Activated CD8-positive, alpha-beta memory T cell treated with anti-CD3 and anti-CD28 coated beads, Interleukin-2, amount 50 U/mL, for 4 hours (primary cell): ENCODE measurements at places on chromosomes 2 and 18.

DNA sequence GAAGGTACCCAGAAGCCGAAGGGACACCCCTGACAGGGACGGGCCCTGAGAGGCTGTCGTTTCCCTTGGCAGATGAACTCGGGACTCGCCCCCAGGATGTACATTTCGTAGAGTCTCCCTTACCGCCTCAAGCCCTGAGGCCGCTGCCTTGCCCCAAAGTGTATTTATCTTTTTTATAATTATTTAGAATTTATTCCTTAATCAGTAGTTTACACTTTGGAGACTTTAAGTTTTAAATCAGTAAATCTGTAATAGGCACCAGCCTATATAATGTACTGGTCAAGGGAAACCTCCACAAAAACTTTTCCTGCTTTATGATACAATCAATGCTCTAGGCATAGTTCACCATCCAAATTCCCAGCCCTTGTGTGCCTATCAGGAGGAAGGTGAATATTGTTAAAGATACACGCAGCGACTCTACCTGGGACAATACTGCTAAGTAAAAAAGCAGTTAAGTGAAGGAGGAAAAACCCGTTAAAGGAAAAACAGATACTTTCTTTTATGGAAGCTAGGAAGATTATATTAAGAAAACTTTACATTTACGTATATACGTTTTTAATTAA, 848 bp downstream of the VRK2 start:
- no peak for DNase-seq

- no peak for DNase-seq
These were observed 214.2 kb downstream of the MREG start for GRCh38 chr2:215799194-215799593.

GRCh38 chr18:28768791-28769768, 592.1 kb upstream of the CDH2 start:
- no peak for DNase-seq

DNA sequence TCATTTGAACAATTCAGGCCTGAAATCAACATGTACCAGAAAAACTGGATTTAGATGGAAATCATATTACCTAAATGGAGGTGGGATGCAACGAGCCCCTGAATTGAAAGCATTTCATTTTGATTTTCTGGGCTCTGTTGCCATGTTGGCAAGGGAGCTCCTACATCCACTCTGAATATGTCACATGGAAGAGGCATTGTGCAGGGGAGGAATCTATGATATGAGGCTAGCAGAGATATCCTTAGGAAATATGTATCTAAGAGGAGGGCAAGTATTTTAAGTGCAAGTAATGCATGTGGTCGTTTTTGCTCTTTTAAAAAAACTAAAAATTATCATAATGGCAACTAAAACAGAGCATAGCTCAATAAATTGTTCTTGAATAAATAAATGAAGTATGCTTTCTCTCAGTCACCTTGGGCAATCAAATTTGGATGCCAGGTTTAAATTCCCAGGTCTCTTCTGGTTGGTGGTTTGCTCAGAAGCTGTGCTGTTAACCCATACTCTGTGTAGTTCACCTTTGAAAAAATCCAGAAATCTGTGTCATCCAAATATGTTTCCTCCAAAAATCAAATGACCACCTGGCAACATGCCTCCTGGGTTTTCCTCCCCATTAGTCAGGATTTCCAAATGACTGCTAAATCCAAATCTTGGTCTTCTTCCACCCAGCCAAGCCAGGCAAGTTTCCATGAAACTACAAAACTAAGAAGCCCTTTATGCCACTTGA, 6.5 kb upstream of the LGALSL start:
- DNase-seq, result no peak

GRCh38 chr18:56873441-56874140, 222.4 kb downstream of the WDR7 start:
- DNase-seq, result no peak

DNA sequence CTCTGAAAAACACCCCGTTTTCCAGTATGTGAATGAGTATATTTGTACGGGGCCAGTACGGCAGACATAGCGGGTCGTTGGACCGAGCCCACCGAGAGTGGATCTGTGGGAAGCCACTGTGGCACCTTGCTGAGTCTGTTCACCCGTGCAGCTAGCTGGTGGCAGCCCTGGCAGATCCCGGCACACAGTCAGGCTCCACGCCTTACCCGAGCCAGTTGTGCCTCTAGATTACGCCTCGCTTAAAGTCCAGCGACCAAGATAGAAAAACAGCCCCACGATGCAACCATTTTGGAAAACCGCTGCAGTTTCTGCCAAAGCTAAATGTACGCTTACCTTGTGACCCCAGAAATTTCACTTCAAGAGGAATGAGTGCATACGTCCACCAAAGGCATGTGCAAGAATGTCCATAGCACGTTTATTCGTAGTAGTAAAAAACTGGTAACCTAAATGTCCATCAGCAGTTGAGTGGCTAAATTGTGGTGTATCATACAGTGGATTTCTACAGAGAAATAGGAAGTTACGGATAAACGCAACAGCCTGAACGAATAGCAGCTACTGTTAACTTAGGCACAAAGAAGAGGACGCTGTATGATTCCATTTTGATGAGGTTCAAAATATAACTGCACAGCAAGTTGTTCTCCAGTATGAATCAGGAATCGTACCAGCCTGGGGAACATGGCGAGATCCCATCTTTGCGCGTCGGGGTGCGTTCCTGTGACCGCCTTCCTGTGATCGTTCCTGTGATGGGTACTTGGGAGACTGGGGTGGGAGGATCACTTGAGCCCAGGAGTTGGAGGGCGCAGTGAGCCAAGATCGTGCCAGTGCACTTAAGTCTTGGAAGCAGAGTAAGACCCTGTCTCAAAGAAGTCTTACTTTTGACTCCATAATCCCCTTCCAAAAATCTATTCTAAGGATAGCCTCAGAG, 688 bp upstream of the WDR33 start:
- no peak for DNase-seq

DNA sequence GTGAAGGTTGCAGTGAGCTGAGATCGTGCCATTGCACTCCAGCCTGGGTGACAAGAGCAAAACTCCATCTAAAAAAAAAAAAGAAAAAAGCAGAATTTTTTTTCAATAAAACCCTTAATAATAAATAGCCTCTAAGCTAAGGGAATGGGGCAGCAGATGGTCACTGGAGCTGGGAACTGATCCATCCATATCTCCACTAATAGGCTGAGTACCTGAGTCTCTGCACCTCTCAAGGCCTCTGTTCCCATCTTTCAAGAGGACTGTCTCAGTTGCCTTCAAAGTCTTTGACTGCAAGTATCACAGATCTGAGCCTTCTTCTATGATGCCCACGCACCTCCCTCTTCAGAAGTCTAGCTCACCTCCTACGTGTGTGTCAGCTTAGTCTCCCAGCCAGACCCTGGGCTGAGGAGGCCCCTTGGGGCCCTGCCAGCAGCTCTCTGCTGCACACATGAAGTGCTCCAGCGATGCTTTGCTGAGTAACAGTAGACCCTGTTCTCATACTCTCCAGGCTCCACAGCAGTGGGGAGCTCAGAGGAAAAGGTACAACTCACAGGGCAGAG, 32.9 kb downstream of the ST8SIA5 start:
- no peak for DNase-seq

- no peak for DNase-seq
These were observed 76.4 kb upstream of the ZEB2 start for GRCh38 chr2:144596073-144596871.

GRCh38 chr2:152729844-152730243, 11.4 kb downstream of the ARL6IP6 start:
- DNase-seq, result no peak

DNA sequence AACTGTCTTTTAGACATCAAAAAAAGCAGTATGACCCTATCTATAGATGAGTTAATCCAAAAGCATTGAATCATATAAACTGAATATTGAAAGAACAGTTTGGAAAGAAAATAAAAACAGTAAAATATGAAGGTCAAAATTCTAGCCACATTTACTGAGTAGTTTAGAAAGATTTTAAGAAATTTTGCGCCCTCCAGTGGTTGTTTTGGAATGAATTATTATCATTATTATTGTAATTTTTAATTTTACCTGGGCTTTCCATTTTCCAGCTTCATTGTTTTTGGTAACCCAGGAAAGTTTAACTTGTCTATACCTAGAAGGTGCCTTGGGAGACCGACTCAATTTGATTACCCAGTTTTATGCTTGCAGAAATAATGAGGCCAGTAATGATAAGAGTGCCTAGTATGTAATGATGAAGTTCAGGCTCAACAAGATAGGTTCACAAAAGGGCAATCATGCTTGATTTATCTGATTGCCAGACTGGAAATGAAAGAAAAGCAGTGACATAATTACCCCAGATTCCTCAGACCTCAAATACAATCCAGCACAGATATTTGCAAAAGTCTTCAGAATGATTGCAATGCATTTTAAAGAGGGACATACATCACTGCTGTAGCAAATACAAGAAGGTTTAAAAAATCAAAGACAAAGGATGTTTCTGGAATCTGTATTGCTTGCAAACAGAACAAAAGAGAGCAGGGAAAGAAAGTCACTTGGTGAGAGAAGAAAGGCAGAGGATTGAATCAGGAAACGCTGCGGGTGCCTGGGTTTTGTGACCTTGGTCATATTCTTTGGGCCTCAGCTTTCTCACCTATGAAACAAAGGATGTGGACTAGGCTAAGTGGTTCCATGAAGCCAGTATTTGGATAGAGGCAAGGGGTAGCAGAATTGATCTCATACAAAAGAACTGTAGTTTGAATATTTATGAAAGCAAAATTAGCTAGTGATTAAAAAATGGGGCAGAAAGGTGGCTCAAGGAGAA, 153.8 kb downstream of the MAP2 start:
- DNase-seq, result no peak

GRCh38 chr2:240494194-240494793, 58.8 kb downstream of the GPC1 start:
- DNase-seq, result no peak

GRCh38 chr18:58958628-58959027, 94.0 kb downstream of the ZNF532 start:
- no peak for DNase-seq

- no peak for DNase-seq
These were observed 436.6 kb downstream of the LRATD1 start for GRCh38 chr2:15069149-15069548.
